NCI-H2081 (cell line): ENCODE measurements at places on chromosomes 12 and 14.
A peak's percentile ranks its signal among the peaks of the same experiment; 100 is the strongest.

- no peak for DNase-seq
Measured at GRCh38 chr14:29461506-29461905, 466.1 kb downstream of the PRKD1 start.

DNA sequence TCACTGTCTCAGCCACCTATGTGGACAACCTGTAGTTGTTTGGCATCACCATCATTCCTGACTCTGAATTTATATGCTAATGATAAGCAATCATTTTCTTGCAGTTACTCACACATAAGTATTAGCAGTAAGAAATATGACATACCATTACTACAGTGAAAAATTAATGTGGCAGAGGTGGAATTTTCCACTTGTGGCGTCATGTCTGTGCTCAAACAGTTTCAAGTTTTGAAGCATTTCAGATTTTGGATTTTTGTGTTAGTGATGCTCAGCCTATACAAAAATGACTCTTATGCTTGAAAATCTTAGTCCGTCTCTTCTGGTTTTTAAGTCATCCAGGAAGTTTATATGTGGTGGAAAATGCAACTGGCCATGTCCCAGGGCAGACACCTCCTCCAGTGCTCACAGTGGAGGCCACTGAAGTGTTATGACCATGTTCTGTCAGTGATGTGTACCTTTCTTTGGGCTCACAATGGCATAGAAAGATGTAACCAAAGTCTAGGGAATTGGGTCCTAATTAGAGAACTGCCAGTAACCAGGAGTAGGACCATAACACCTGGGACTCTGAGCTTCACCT lies 220.6 kb downstream of the SYT1 start:
- DNase-seq = no peak

- no peak for DNase-seq
Measured at GRCh38 chr14:65348137-65348536, 64.4 kb upstream of the FUT8 start.

DNA sequence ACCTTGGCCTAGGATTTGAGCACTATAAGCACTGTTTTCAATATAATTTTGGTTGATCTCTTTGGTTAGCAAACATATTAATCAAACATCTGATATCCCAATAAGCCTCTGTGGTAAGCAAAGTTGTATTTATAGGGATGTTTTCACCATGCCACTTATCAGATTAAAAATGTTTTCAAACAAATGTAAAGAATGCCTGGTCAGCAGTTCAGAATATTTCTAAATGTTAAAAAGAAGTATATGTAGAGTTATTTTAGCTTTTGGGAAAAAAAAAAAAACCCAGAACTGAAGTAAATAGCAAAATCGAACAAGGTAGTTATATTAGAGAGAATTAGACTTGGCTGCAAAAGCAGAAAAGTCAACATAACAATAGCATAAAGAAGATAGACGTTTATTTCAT lies 3.9 kb downstream of the NAV3 start:
- no peak for DNase-seq

DNA sequence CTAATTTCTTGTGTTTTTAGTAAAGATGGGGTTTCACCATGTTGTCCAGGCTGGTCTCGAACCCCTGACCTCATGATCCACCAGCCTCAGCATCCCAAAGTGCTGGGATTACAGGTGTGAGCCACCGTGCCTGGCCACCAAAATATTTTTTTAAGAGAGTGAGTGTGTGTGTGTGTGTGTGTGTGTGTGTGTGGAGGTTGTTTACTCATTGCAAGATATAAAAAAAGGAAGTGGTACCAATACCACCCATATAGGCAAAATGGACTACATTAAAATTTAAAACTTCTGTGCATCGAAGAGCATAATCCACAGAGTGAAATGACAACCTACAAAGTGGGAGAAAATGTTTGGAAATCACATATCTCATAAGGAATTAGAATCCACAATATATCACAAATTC lies 15.5 kb upstream of the CLEC2A start:
- DNase-seq = no peak

GRCh38 chr12:43912859-43913258 lies 77.0 kb downstream of the TMEM117 start:
- DNase-seq = no peak

- DNase-seq = no peak
Measured at GRCh38 chr14:85380881-85381280, 149.1 kb upstream of the FLRT2 start.

GRCh38 chr14:88706425-88706824 lies 86.3 kb downstream of the EML5 start:
- DNase-seq = no peak

GRCh38 chr12:104551313-104551931 lies 94.7 kb downstream of the CHST11 start:
- DNase-seq = no peak

- DNase-seq = no peak
Measured at GRCh38 chr14:72731252-72732020, 162.5 kb downstream of the DPF3 start.

GRCh38 chr14:69424149-69424923 lies 25.8 kb downstream of the SLC39A9 start:
- no peak for DNase-seq

DNA sequence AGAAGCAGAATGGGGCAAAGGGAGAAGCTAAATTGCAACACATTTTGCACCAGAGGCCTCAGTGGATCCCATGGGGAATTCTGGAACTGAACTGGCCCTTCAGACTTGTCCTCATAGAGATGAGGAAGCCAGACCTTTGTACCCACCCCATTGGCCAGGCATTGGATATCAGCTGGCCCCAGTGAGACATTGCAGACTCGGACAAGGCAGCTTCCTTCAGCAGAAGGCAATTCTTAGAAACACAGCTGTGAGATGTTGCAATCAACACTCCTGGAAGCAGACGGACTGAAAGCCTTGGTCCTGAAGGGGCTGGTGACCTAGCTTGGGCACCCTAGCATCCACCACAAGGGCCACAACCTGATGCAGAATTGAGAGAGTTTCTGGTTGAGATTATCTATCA lies 218.1 kb downstream of the MSRB3 start:
- DNase-seq = no peak

DNA sequence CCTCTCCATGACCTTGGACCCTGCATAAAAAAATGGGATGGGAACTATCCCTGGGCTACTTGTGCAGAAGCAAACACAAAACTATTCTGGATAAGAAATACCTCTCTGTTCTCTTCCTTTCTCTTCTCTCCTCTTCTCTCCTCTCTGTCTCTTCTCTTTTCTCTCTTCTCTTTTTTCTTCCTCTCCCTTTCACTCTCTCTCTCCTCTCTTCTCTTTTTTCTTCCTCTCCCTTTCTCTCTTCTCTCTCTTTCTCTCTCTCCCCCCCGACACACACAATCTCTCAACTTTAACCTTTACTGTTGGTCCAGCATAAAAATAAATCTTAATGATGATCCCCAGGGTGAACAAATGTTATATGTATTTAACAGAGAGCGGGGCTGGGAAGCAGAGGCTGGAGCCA lies 141.4 kb downstream of the SRGAP1 start:
- no peak for DNase-seq

DNA sequence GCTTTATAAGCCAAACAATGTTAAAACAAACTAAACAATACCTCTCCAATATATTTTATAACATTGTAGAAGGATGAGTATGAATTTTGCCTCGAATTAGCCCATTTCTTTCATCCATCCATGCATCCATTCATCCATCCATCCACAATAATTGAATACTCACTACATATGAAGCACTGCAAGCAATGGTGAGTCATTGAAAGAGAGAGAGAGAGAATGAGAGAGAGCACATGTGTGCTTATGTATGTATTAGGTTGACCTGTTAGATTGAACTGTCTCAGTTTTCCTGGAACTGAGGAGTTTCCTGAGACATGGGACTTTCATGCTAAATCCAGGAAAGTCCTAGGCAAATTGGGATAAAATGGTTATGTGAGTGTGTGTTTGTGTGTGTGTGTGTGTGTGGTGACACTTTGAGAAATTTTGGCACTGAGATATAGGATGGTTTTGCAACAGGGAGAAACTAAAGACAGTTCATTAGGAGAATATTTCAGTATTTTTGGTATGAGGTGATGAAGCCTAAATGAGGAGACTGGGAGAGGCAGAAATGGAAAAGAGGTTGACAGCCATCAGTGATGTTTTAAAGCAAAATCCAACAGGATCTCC lies 98.4 kb downstream of the C12orf75 start:
- DNase-seq = no peak

- peak; percentile 36 for DNase-seq
Measured at GRCh38 chr12:5022465-5023061, 21.1 kb upstream of the KCNA5 start.

DNA sequence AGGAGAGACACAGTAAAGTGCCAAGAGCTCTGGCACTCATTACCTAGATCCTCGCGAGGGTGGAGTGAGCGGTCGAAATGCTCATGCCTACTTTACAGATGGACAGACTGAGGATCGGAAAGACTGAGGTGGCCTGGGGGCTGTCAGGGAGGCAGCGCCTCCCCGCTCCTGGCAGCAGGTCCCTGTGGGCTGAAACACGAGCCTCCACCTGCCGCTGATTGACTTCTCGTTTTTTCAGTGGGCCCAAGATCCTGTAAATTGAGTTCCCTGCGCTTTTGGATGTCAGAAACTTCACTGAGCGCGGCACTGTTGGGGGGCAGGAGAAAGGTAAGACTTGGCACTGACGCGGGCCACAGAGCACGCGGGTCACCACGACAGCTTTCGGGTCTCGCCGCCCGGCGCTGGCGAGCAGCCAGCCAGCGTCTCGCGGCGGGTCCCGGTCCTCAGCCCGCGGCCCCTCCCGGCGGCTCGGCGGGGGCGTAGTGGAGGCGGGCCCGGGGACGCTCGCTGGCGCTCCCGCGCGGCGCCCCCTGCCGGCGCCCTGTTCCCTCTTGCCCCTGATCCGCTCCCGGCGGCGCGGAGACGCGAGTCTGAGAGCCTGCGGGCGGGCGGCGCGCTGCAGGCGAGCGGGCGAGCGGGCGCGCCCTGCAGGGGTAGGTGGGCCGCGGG lies 552 bp upstream of the SCN8A start:
- peak; percentile 87 for DNase-seq

DNA sequence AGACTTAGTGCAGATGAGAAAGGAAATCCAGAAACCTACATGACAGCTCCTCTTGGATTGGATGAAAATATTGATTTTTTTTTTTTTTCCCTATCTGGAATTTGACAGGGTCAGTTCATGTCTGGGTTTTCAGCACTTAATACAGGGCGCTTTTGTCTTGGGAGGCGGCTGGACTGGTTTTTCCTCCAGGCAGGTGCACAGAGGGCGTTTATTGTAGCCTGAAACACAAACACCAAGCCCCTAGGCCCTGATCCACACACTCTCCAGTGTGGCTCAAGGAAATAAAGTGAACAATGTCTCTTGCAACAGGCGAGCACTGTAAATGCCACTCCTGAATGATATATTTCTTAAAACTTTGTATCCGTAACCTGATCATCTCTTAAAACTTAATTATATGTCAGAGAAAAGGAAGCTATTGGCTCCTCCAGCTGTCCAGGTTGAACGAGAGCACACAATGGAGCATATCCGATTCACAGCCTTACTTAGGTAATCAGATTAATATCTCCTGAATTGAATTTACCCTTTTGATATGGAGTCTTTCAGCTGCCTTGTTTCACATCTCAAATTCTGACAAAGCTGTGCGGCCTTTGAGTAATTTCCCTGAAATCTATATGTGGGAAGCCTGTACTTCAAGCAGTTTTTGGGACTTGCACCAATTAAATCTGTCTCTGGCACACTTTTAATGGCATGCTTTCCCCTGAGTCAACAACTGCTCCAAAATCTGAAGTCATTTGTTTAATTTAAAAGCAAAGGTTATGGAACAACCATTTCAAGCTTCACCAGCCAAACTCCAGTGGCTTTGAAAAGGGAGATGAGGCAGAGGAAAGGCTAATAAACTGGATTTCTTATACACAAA lies 485.7 kb downstream of the ZFP36L1 start:
- DNase-seq = peak; percentile 61

- DNase-seq = no peak
Measured at GRCh38 chr12:93832131-93832530, 155.0 kb downstream of the CRADD start.

DNA sequence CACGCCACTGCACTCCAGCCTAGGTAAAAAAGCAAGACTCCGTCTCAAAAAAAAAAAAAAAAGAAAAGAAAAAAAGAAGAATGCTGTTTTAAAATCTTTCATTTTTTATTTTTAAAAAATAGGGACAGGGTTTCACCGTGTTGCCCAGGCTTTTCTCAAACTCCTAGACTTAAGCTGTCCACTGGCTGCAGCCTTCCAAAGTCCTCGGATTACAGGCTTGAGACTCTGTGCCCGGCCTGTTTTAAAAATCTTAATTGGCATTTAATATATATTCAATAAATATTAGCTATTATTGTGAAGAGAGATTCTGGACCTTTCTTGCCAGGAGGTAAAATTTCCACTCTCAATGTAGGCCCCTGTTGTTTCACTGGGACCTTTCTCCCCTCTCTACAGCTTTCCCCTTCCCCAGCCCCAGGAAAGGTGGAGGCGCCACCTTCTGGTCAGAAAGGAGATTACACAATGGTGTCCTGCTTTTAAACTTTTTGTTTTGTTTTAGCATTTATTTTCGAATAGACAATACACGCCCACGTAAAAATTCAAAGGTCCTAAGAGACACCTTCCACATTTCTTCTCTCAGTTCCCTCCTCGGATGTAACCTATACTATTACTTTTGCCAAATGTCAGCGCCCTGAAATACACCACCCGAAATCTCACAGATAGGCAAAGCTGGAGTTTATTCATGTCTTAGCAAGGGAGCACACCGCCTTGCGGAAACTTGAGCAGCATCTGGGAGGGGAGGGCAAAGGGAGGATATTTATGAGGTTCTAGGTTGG lies 23.8 kb upstream of the PHC1 start:
- DNase-seq = peak; percentile 43

GRCh38 chr14:54933006-54933405 lies 30.4 kb upstream of the GCH1 start:
- DNase-seq = no peak

- DNase-seq = no peak
Measured at GRCh38 chr14:63922696-63923421, 70.1 kb downstream of the SYNE2 start.

GRCh38 chr14:35760143-35760542 lies 49.0 kb downstream of the RALGAPA1 start:
- no peak for DNase-seq

DNA sequence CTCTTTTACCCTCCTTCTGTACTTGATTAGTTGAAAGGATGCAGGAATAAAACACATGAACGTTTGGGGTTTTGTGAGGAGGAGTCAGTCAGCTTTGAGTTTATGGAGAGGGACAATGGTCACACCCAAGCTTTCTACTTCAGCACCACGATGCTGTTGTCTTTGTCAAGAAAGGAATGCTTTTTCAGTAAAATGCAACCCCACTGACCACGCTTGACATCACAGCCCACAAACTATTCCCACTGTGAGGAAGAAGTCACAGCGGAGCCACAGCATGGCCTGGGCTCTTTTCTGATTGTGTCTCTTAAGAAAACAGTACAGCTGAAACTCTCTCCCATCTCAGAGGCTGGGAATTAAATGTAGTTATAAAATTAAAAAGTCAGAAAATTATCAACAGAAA lies 135.2 kb downstream of the APAF1 start:
- DNase-seq = no peak

GRCh38 chr12:52906191-52906601 lies 1.3 kb upstream of the KRT8 start:
- no peak for DNase-seq

DNA sequence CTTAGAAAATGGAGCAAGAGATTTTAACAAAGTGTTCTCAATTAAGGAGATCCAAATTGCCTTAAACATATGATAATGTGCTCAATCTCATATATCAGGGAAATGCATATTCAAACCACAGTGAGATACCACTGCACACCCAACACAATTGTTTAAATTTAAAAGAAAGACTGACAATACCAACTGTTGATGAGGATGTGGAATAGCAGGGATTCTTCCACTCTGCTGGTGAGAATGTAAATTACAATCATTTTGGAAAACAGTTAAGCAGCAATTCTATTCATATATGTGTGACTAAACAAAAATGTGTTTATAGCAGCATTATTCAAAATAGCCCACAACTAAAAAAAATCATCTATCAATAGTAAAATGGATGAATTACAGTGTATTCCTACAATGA lies 144.2 kb downstream of the KICS2 start:
- DNase-seq = no peak
